Right ventricle myocardium inferior (tissue), 1 donor: ENCODE measurements at places on chromosomes 7 and 10.

GRCh38 chr10:130428936-130429335 is 292.7 kb downstream of the GLRX3 start:
- no peak for DNase-seq

GRCh38 chr7:64907641-64908326 is 4.7 kb downstream of the ZNF273 start:
- DNase-seq = no peak

DNA sequence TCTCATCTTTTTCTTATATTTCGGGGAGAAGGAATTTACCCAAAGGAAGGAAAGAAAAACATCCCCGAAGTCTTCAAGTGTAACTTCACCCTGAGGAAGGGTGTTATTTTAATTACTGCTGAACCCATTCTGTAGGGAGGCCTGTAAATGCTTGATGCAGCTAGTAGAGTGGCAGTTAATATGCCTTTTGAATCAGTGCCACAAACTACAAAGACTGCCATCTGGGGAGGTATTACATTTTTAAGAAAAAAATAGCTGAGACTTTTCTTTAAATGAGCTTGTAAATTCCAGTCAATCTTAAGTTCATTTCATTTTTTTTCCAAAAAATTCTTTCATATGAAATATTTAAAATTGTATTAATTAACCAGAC is 233.1 kb upstream of the FERD3L start:
- no peak for DNase-seq

DNA sequence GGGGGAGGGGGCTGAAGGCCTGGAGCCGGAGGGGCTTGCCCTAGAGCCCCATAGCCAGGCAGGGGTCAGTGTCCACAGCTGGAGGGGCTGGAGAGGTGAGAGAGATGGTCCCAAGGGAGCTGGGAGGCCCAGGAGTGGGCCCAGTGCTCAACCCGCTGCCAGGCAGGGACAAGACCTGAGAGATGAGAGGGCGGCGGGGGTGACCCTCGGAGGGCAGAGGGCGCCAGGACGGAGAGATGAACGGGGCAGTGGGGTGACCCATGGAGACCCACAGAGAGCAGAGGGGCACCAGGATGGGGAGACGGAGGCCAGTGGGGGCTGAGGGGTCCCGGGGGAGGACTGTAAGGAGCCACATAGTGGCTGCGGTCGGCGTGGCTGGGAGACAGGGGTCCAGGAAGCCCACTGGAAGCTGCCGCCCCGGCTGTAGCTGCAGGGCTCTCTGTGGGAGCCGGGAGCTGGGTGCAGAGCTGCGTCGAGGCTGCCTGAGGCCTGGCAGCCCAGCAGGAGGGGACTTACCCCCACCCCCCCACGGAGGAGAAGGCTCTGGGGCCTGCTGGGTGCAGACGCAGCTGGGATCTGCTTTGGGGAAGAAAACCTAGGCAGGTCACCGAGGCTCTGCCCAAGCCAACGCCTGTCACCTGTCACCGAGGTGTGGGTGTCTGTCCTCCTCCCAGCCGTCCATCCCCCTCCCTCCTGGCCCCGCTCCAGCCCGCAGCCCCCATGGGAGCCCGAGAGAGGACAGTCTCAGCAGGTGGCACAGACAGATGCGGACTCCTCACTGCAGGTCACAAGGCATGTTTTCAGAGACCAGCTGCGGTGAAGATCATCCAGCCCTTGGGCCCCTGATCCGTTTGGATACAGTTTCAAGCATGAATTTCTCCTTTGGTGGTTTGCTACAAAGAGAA is 25.1 kb downstream of the PWWP2B start:
- DNase-seq = peak; percentile 65

- no peak for DNase-seq
These were observed 136.3 kb downstream of the KCNMA1 start for GRCh38 chr10:77501152-77501845.

- DNase-seq = peak; percentile 81
These were observed at the start of gene DOCK1 for GRCh38 chr10:126904818-126905701. Gene DOCK1, plus strand, starts transcription at chr10:126905428. Its CDS starts 90 bp downstream, at chr10:126905518.

DNA sequence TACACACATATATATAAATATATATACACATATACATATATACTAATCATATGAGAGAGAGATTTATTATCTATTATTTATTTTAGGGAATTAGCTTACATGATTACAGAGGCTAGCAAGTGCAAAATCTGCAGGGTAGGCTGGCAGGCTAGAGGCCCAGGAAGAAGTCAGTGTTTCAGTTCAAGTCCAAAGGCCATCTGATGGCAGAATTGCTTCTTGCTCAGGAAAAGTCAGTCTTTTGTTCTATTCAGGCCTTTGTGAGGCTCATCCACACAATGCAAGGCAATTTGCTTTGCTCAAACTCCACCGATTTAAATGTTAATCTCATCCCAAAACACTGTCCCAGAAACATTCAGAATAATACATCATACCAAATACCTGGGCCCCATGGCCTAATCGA is 2.6 kb upstream of the C10orf120 start:
- DNase-seq = no peak

GRCh38 chr10:80612261-80612660 is 74.6 kb downstream of the SH2D4B start:
- no peak for DNase-seq

DNA sequence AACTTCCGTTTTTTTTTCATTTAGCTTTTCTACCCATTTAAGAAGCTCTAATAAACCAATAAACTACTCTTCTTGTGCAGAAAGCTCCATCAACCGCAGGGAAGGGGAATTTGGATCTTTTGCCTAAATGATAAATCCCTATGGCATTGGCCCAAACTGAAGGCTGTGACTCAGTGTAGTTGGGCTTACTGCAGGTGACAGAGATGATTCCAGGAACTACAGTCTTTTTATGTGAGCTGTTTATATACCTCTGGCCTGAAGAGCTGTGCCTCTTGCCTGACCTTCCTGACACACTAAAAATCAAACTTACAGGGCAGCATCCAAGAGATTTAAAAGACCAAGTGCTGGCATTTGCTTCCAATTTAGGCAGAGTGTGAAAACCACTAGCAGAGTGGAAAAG is 25.2 kb downstream of the ABCB1 start:
- no peak for DNase-seq

- no peak for DNase-seq
These were observed 74.9 kb downstream of the BEND7 start for GRCh38 chr10:13453896-13454295.

- no peak for DNase-seq
These were observed 49.9 kb downstream of the SORCS3 start for GRCh38 chr10:104690959-104691358.

- DNase-seq = no peak
These were observed 4.1 kb downstream of the FRMD4A start for GRCh38 chr10:14326581-14326980.

DNA sequence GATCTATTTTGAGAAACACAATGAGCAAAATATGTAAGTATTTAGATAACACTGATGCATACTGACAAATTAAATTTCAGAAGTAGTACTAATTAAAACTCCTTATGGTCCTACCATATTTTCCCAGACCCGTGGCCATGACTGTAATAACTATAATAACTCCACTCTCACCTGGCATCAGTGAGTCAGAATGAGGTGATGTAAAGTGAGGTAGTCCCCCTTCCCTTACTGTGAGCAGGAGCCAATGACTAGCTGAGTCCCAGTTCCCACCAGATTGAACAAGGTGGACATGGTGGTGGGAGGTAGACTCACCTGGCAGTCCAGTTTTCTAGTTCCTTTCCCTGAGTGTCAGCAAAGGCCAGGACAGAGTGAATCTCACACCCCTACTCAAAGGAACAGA is 630.5 kb upstream of the IGFBP3 start:
- no peak for DNase-seq

DNA sequence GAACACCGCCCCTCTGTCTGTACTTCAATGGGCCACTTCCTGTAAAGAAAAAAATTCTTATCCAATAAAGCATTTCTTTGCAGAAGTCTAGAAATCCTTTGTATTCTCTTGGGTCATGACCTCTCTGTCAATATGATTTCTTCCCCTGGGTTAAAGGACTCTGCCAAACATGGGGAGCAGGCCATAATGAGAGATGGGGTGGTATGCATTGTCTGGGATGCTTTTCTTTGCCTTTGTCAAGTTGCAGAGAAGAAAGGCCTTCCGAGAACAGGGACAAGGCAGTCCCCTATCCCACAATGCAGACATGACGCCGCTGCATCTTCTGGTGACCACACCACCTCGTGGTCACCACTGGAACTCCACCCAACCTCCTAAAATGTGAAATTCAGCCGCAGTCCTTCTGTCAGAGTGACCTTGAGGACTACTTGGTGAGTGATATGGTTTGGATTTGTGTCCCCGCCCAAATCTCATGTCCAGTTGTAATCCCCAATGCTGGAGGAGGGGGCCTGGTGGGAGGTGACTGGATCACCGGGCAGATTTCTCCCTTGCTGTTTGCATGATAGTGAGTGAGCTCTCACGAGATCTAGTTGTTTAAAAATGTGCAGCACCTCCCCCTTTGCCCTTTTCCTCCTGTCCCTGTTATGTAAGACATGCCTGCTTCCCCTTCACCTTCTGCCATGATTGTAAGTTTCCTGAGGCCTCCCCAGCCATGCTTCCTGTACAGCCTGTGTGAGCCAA is 15.2 kb upstream of the FRMPD2 start:
- DNase-seq = peak; percentile 78

GRCh38 chr10:27815261-27815660 is 69.6 kb upstream of the MKX start:
- DNase-seq = no peak

GRCh38 chr7:151963895-151964870 is 7.9 kb downstream of the GALNTL5 start:
- no peak for DNase-seq

DNA sequence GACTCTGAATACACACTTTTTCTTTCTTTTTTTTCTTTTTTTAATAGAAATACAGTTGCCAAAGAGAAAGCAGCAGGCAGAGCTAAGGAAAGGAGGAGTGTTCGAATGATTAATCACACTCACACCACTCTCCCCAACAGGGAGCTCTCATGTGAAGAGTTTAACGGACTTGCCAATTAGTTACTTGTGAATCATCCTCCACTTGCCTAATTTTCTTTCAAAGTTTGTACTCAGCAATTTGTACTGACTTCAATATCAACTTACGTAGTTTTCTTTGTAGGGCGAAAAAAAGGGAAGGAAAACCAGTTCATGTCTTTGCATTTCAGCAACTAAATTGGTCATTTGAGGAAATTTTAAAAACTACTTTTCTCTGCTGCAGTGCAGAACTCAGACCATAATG is 109.2 kb downstream of the PIP4K2A start:
- no peak for DNase-seq

DNA sequence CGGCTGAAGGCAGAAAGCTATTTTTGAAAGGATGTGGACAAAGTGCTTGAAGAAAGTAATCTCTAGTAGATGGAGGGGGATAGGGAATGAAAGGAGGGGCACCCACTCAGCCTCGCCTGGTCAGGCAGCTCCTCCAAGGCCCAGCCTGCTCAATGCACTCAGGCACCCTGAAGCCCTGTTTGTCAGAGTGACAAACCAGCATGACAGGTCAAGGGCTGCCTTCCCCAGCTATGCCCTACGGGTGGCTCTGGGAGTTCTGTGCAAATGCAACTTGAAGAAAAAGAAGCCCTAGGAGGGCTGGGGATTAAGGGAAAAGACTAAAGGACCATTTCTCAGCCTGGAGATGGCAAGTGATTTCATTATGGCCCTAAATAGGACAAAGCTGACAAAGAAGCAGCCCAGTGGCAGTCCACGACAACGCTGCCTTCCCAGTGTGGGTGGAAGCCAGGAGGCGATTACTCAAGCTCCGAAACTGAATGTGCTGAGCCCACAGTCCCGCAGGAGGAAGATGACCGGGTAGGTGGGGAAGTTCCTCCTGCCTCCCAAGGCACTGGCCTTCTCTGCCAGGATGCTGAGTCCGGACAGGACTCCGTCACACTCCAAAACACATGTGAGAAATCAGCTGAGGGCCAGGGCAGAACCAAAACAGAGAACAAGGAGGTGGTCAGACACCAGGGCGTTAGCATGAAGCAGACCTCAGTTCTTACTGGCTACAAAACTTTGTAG is 16.3 kb downstream of the LIPA start:
- peak; percentile 81 for DNase-seq

GRCh38 chr7:44461387-44461786 is 29.1 kb downstream of the NUDCD3 start:
- no peak for DNase-seq

GRCh38 chr7:111104710-111105109 is 13.8 kb downstream of the LRRN3 start:
- no peak for DNase-seq

GRCh38 chr10:129631006-129631405 is 164.0 kb downstream of the MGMT start:
- DNase-seq = no peak

DNA sequence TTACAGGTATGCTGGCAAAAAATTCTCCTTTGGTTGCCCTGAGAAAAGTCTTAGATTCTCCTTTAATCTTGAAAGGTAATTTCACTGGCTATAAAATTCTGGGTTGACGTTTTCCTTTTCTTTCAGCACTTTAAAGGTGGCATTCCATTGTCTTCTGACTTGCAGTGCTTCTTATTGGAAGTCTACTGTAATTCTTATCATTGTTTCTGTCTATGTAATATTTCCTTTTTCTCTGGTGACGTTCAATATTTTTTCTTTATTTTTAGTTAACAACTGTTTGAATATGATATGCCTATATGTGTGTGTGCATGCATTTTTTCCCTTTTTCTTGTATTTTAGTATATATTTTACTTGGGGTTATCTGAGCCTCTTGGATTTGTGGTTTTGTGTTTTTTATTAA is 111.0 kb downstream of the GPR158 start:
- no peak for DNase-seq
